ENCODE measurements at places on chromosomes 16 and 17.

DNA sequence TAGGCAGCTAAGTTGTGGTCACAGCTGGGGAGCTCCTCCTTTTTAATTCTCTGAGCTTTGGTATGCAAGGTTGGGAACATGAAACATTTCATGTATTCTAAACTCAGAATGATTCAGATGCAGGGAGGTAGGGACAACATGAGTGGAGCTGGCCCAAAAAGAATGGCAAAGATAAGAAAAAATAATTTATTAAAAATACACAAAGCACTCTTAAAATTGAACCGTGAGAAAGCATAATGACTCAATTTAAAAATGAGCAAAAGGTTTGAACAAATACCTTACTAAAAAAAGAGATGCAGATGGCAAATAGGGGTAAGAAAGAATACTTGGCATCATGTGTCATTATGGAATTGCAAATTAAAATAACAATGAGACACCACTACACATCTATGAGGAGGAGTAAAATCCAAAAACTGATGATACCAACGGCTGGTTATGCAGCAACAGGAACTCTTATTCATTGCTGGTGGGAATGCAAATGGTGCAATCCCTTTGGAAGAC lies 175.6 kb upstream of the IRX3 start:
- no peak for DNase-seq

DNA sequence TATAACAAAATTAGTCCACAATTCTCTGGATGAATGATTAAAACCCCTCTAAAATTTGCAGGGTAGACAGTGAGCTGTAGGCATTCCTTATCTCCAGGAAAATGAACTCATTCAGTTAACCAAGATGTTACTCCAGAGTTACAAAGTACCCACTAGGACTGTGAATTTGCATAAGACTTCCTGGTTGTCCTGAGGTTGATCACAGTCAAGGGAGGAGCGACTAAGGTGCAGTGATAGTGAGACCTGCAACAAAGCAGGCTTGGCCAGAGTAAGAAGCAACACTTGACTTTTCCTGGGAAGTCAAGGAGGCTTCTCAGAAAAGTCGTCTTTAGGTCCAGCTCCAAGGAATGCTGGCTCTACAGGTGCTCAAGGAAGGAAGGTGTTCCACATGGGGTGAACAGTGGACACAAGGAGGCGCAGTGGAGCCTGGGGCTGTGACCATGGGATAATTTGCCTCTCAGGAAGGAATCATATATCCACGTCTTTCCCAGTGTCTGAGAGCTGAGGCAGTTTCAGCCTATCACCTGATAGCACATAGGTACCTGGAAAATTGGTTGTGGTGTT lies 821.1 kb upstream of the EEF2KMT start:
- no peak for DNase-seq

GRCh38 chr17:28240688-28241340 lies 78.2 kb upstream of the TMEM97 start:
- DNase-seq: no peak

DNA sequence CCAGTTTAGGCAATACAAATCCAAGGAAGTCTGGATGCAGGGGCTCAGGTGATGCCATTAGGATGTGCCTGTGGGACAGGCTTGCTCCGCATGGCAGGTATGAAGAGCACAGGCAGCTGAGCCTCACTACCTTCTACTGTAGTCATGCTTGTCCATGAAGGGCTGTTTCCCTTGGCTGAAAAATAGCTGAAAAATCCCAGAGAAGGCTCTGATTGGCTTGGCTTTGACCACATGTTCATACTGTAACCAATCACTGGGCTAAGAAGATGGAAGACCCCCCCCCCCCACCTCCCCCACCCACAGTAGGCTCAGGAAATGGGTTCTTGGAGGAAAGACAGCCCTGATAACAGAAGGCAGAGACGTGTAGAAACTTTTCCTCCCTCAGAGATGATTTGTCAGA lies 66.5 kb upstream of the LGALS9 start:
- DNase-seq: no peak

DNA sequence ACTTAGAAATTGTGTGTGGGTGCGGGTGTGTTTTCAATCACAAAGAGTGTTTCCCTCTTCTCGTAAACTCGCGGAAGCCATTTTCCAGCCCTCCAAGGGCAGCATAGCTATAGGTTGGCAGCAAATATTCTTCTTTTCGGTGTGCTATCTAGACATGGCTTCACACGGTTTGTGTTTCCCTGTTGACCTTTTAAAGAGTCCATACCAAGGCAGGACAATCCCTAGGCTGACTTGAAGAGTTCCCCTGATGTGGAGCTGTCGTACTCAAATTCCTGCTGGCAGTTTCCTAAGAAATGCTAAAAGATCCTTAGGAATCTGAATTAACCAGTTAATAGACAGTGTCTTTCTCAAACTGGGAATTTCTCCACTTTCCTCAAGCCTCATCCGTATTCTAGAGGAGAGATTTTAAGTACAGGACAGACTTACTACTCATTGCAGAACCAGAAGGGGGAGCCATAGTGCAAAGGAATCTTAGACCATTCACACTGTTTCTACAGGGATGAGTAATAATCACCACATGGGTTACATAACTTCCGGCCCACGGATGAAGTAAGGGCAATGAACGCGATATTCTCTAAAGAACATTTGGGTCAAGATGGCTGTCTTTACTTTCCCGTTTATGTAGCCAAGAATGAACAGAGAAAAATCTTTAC lies 288.6 kb upstream of the ELAC2 start:
- DNase-seq: peak; percentile 81

DNA sequence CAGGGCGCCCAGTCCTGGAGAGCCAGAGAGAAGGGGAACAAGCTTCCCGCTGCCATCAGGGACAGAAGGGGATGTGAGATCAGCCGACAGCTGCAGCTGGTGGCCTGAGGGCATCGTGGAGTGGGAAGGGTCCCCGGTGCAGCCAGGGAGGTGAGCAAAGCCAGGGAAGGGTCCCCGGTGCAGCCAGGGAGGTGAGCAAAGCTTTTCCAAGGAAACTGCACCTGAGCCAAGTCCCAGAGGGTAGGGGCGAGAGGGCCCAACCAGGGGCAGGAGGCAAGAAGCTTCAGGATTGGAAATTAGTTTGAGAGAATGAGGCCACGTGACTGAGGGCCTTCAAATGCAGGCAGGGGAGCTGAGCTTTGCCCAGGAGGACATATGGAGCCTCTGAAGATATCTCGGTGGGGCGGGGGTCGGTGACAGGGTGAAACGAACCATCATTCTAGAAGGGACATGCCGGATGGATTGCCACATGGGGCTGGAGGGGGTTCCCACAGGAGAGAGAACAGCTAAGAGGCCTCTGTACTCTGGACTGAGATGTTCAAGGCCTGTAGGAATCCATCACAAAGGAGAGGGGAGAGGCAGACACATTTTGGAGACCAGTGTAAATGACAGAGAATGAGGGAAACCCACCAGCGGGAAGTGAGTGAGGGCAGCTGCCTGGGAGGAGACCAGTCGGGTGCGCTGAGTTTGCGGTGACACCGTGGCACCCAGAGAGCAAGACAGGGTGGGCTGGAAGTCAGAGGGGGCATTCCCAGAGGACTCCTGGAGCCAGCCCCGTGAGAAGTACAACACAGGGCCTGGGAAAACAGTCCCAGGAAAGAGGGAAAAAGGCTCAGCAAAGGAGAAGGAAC lies 31.4 kb upstream of the RPH3AL start:
- DNase-seq: no peak

GRCh38 chr16:64449506-64449905 lies 672.4 kb downstream of the CDH11 start:
- no peak for DNase-seq

DNA sequence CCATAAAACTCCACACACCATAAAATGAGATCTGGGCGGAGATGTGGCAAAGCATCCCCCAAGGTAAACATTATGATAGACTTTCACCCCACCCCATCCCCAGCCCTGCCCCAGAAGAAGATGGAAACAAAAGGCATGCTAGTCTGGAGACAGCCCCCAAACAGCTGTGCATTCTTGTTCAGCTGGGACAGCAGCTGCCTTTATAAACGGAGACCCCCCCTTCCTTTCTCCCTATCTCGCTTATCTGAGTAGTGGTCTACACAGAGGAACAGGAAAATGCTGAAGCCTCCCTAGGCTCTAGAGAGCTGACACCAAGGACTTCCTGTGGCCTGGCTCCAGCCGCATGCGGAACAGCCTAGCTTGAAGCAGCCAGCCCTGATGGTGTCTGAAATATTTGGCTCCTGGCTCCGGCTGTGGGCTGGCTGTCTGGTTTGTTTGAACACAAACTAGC lies 190.3 kb upstream of the ANKFN1 start:
- DNase-seq: no peak

DNA sequence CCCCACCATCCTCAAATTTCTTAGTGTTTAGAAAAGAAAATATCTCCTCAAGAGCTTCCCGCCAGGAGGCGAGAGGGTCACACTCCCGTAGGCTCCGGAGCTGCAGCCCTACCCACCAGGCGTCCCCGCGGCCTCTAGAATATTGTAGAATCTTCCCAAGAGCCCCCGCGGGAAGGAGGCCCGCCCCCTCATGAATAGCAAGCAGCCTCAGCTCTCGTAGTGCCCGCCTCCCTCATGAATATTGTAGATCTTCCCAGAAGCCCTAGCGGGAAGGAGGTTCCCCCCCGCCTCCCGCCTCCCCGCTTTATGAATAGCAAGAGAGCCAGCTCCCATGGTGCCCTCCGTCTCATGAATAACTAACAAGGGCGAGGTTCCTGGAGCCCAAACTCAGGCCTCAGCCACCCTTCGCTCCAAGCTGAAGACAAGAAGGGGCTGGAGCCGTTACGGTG lies at the start of gene FBXO47:
Gene FBXO47 (minus strand): TSS at position 114 of the 449 bp plus-strand sequence. CDS start 4,378 bp downstream, outside the sequence.
- peak; percentile 92 for DNase-seq

- DNase-seq: peak; percentile 94
Observed at GRCh38 chr16:87461466-87461991, 31.3 kb downstream of the ZCCHC14 start.

DNA sequence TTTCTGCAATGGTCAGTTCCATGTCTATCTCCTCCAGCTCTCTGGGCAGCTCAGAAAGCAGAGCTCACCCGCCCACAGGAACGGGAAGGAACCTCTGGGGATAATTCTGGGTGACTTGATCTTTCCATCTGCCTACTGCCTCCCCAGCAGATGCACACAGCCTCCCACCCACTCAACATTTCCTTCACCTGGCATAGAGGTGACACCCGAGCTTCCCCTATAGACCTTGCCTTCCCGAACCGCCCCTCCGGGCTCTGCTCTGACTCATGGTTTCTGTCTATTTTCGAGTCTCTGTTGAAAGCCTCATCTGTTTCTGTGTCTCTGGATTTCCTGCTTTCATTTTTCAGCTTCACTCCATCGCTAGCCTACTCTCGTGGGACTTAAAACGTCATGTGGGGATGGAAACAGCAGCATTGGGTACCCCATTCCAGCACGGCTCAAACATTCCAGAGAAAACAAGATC lies 11.4 kb downstream of the GGA3 start:
- DNase-seq: no peak

- DNase-seq: no peak
Observed at GRCh38 chr17:61834610-61835009, 28.7 kb downstream of the BRIP1 start.

GRCh38 chr16:54936979-54937670 lies 6.5 kb downstream of the IRX5 start:
- DNase-seq: peak; percentile 54

- peak; percentile 57 for DNase-seq
Observed at GRCh38 chr17:15233022-15233805, 31.9 kb downstream of the PMP22 start.

- DNase-seq: no peak
Observed at GRCh38 chr17:70099294-70099693, 24.3 kb downstream of the KCNJ16 start.

All from A549 (cell line).